ENCODE measurements at places on chromosomes 6 and 20. TPM values are rescaled to one million over a fixed set of nuclear protein-coding genes. Genes with fewer than 3 reads are reported as not detected.

Gene FAM110A
- total RNA-seq, result 10.1 TPM

Gene PHACTR3
- not detected for total RNA-seq

Gene NFKBIE
- total RNA-seq, result 51.9 TPM

Gene POU3F2
- total RNA-seq, result 3.3 TPM

Gene RIPOR2
- 18.6 TPM for total RNA-seq

Gene C6orf163
- total RNA-seq, result not detected

Gene SYNGAP1
- 5.7 TPM for total RNA-seq

Gene CUL9
- 21.9 TPM for total RNA-seq

Gene EYA2
- 0.15 TPM for total RNA-seq

Gene SH3BGRL2
- total RNA-seq, result 6.4 TPM

Gene CYP24A1
- 39.6 TPM for total RNA-seq

Gene PTPRT
- total RNA-seq, result not detected
